ENCODE measurements at places on chromosomes 11 and 22.

GRCh38 chr22:17562906-17563870 lies at the start of gene SLC25A18:
SLC25A18 (plus strand) TSS chr22:17563498; CDS start chr22:17579945, 16,447 bp downstream.
- DNase-seq = no peak

- no peak for DNase-seq
These were observed 1075.0 kb downstream of the BRD1 start for GRCh38 chr22:48752451-48753380.

DNA sequence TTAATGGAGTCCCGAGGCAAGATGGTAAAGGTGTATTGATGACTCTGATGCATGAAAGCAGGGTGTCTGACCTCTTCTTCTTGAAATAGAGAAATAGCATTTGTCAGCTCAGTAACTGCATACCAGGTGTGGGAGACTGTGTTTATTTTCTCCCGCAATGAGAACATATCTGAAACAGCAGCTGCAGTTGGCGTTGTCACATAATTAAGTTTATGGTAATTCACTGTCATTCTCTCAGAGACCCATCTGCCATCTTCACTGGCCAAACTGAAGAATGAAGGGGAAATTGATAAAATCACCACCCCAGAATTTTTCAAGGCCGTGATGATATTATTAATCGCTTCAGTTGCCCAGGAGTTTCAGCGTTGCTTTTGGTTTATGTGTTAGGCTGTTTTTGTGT lies 20.1 kb upstream of the MCHR1 start:
- no peak for DNase-seq

GRCh38 chr22:38843657-38844314 lies at the start of gene NPTXR:
NPTXR (minus strand) TSS chr22:38844028.
- DNase-seq = no peak

All from Panc1 (cell line).